ENCODE measurements at places on chromosomes 5 and 9.

DNA sequence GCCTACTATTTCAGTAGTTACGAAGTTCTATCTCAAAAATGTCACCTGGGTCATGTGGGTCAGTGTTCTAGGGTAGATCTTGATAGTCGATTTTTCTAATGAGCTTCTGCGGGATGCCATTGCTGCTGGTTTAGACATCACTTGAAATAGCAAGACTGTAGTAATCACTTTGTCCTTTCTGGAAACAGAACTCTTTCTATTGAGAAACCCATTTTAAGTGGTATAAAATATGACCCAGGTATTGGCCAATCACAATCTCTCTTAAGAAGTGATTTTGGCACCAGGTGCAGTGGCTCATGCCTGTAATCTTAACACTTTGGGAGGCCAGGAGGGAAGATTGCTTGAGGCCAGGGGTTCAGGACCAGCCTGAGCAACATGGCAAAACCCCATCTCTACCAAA, 17.6 kb downstream of the ARRDC3 start:
- no peak for DNase-seq

GRCh38 chr9:16794871-16795639, 75.4 kb downstream of the BNC2 start:
- no peak for DNase-seq

DNA sequence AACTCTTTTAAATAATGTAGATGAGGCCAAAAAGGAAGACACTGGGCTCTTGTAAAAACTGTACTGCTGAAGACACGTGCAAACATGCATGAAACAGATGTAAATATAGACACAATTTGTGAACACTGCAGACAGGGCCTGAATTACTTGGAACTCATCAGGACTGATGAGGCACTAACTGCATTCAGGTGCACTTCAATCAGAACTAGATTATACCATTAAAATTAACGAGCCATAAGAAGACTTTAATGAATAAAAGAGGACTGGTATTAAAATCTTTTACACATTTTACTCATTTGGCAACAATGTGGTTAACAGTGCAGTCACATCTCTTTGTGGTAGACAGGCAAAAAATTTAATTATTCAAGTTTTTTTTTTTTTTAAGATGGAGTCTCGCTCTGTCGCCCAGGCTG, 13.4 kb upstream of the ZCCHC9 start:
- DNase-seq, result no peak

- no peak for DNase-seq
These were observed 134.6 kb downstream of the DNAH5 start for GRCh38 chr5:13809921-13810320.

DNA sequence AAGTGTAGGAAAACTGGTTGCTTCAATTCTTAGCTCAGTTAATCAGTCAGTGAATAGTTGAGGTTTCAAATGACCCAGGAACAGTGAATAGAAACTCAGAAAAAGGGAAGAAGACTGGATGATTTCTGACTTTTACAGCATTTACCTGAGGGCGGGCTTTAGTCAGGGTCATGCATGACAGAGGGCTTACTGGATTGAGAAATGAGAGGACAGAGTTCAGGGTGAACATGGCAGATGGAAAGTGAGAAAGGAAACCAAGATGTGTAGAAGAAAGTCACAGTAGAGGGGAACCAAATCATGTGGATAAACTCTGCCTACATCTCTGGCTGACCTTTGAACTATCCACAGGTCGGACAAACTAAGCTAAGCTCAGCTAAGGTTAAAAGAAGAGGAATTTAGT, 596.0 kb downstream of the SEMA5A start:
- DNase-seq, result no peak

DNA sequence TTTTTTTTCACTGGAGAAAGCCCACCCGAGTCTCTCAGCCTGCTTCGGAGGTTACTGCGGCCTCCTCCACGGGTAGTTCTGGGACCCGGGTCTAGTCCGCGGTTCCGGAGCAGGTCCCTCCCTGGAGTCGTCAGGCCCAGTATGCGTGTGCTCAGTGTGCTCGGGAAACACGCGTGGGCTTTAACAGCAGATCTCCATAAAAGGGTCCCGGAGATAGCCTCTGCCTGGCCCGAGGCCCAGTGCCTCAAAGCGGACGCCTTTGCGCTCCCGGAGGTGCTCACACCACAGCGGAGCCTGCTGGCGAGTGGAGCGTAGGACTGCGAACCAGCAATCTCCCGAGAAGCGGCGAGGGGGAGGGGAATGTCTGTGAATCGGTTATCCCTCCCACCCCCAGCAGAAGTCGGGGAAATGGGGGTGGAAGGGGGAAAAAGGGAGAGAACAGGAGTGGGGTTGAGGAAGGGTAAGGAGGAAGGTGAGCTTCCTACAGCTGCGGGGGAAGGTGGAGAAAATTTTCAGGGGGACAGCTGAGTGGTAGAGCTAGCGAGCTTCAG, 28.7 kb downstream of the CDKN2A start:
- DNase-seq, result no peak

- DNase-seq, result no peak
These were observed 79.1 kb upstream of the RARS1 start for GRCh38 chr5:168407211-168407610.

- DNase-seq, result no peak
These were observed 145.4 kb downstream of the CMYA5 start for GRCh38 chr5:79834754-79835714.

GRCh38 chr5:10334831-10335230, 18.7 kb upstream of the MARCHF6 start:
- no peak for DNase-seq

GRCh38 chr5:177419046-177419445, 7.4 kb upstream of the GRK6 start:
- no peak for DNase-seq

DNA sequence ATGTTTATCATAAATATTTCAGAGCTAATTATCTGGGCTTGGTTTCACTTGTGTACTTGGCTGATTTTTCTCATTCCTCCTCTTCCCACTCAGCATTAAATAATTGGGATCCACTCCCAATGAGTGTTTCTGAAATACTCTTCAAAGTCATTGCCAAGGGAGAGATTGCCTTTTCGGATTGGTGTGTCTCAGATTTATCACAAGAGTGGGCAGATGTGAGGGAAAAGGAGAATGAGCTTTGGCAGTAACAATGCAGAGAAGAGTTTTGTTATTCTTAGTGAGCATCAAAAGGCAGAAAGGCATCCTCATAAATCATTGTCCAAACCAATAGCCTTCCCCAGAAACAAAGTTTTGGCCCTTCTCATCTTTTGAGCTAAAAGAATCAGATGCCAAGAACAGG, 79.2 kb downstream of the SEMA5A start:
- no peak for DNase-seq

- no peak for DNase-seq
These were observed 12.0 kb upstream of the OLFM1 start for GRCh38 chr9:135075234-135076142.

- DNase-seq, result no peak
These were observed 178.0 kb downstream of the YIPF5 start for GRCh38 chr5:143992496-143992895.

GRCh38 chr5:173783371-173783770, 104.8 kb upstream of the CPEB4 start:
- DNase-seq, result no peak
